ENCODE measurements at places on chromosomes 1 and 21. TPM values are rescaled to one million over a fixed set of nuclear protein-coding genes. Genes with fewer than 3 reads are reported as not detected.

The TEDDM1 gene
- total RNA-seq: not detected

The AGT gene
- total RNA-seq: 505 TPM

GRCh38 chr1:10765734-10766478 lies 30.5 kb downstream of the CASZ1 start:
- H3K4me3 ChIP-seq: no peak overlapping the region
- no peaks in the 10 kb centered on the region for H3K27me3 ChIP-seq
- H3K4me1 ChIP-seq: peaks cover 18% of the 10 kb centered on the region
- no peak for DNase-seq

DNA sequence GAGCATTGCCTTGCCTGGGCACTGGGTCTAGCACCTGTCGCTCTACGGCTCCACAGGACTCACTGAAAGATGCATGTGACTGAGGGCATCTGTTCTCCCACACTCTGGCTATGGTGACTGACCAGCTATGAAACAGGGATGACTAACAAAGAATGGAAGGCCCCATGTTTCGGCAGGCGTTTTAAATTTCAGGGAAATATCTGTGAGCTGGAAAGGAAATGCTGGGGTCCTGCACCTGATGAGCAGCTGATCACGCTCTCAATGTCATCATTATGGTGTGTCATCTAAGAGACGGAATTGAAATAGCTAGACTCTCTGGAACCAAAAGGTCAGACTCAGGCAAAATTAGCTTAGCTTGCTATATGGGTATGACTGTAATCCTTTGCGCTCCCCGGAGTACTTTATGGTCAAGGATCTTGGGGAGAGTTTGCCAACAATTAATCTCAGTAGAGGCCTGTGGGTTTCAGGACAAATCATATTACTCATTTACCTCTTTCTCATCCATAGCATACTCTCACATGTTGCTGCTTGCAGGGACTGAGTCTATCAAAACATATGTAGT lies 24.5 kb upstream of the PALMD start:
- H3K36me3 ChIP-seq: no peaks in the 10 kb centered on the region
- no peaks in the 10 kb centered on the region for H3K27me3 ChIP-seq
- no peak overlapping the region for H3K27ac ChIP-seq
- no peaks in the 10 kb centered on the region for H3K4me1 ChIP-seq
- DNase-seq: no peak

GRCh38 chr1:75035536-75035935 lies 98.7 kb upstream of the LHX8 start:
- H3K27me3 ChIP-seq: no peaks in the 10 kb centered on the region
- no peak for DNase-seq
- no peak overlapping the region for H3K27ac ChIP-seq

- no peak overlapping the region for H3K27ac ChIP-seq
- H3K4me1 ChIP-seq: peaks cover 8% of the 10 kb centered on the region
- DNase-seq: no peak
- H3K4me3 ChIP-seq: no peak overlapping the region
- no peaks in the 10 kb centered on the region for H3K36me3 ChIP-seq
Measured at GRCh38 chr1:117658676-117659075, 52.8 kb downstream of the TENT5C start.

DNA sequence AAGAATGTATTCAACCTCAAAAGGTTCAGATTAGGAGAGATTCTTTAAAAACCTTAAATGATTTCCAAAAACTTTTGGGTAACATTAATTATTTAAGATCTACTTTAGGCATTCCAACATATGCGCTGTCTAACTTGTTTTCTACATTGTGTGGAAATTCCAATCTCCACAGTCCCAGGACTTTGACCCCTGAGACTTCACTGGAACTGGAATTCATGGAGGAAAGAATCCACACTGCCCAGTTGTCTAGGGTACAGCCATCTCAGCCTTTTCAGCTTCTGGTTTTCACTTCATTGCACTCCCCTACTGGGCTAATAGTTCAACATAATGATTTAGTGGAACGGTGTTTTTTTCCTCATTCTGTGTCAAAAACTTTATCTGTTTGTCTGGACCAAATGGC lies 161.5 kb downstream of the IER5 start:
- peak; percentile 25 for DNase-seq
- H3K4me1 ChIP-seq: peaks cover 8% of the 10 kb centered on the region
- no peak overlapping the region for H3K4me3 ChIP-seq

DNA sequence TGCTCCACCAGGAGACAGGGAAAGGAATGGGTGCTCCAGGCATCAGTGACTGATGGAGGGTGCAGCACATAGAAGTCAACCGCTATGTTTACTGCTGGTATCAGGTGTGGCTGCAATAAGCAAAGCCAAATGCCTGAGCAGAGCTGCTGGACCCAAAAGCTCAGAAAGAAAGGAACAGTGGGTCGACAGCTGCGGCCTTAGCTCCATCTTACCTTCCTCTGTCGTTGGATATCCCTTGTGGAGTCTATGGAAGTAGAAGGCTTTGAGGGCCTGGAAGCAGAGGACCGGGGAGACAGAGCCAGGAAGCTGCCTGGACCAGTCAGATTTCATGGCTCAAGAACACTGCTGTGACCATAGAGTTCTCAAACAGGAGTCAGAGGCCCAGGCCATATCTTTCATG lies 45.3 kb downstream of the RIMS3 start:
- no peak overlapping the region for H3K4me3 ChIP-seq
- peaks cover 4% of the 10 kb centered on the region for H3K27me3 ChIP-seq
- no peak for DNase-seq
- H3K27ac ChIP-seq: no peak overlapping the region

GRCh38 chr1:245996811-245997210 lies 510.3 kb downstream of the SMYD3 start:
- H3K36me3 ChIP-seq: no peaks in the 10 kb centered on the region
- peaks cover 10% of the 10 kb centered on the region for H3K4me1 ChIP-seq
- H3K27me3 ChIP-seq: no peaks in the 10 kb centered on the region
- no peak for DNase-seq
- no peak overlapping the region for H3K27ac ChIP-seq

The RNU1-1 gene
- under 0.01 TPM for total RNA-seq

DNA sequence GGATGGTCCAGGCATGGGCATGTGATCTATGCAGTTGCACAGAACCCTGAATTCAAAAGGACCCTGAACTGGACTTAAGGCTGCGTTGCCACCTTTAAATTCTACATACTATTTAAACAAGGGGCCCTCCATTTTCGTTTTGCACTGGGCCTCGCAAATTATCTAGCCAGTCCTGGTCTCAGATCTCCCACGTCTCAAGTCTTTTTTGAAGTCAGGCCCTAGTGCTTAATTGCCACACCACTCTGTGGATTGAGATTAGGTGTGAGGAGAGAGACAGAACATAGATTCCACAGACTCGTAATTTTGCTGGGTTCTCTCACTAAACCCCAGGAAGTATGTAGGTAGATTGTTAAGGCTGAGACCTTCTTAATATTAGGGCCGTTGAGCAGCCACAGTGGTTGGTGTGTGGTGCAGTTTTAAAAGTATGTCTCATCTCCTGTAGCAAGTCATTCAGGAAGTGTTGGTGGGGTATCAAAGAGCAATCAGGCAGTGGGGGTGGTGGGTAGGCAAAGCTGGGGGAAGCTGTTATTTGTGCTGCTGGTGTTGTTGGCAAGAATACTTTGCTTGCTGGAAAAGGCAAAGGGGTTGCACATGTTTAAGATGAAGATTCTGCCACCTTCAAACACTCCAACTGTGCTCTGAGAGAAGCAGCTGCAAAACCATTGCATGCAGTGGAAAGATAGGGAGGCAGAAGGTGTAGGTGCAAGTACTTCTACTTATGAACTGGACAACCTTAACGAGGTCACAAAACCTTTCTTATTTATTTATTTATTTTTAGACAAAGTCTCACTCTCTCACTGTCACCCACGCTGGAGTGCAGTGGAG lies 11.2 kb downstream of the CD84 start:
- H3K4me3 ChIP-seq: no peak overlapping the region
- H3K27ac ChIP-seq: no peak overlapping the region
- no peaks in the 10 kb centered on the region for H3K36me3 ChIP-seq
- H3K27me3 ChIP-seq: no peaks in the 10 kb centered on the region
- DNase-seq: no peak

DNA sequence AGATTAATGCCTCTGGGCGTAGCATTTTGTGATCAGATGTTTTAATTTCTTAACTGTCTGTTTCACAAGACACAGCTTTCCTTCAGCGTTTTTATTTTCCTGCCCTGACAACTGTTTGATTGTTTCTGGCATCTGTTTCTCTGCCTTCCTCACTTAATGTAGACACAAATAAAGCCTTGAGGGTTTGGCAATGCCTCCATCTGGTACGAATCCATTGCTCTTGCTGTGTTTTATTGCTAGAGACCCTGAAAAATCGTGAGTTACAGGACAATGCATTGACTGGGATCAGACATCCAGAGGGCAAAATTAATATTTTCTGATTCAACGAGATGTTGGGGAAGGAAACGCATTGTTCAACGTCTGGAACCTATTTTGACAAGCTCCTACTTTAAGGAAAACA lies 363.5 kb downstream of the MRPL39 start:
- H3K36me3 ChIP-seq: no peaks in the 10 kb centered on the region
- H3K27ac ChIP-seq: no peak overlapping the region
- no peak for DNase-seq
- H3K4me1 ChIP-seq: no peaks in the 10 kb centered on the region
- H3K4me3 ChIP-seq: no peak overlapping the region

The IL19 gene
- 0.28 TPM for total RNA-seq

The CDK18 gene
- 8.0 TPM for total RNA-seq

DNA sequence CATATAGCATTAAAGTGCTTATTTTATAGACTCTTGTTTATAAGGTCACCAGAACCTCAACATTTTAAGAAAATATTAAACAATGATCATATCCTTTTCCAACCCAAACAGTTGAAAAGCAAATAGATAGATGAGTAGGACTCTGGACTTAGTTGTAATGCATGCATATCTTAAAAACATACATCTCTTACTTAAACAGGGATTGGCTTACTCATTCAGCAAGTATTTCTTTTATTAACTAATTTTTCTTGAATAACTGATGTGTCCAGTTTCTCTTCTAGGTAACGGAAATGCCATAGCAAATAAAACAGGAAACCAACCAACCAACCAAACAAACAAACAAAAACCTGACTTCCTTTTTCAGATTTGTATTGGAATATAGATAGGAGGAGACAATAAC lies 70.9 kb upstream of the NBPF4 start:
- no peak overlapping the region for H3K27ac ChIP-seq
- H3K36me3 ChIP-seq: no peaks in the 10 kb centered on the region
- no peak overlapping the region for H3K4me3 ChIP-seq
- no peaks in the 10 kb centered on the region for H3K4me1 ChIP-seq
- no peak for DNase-seq

DNA sequence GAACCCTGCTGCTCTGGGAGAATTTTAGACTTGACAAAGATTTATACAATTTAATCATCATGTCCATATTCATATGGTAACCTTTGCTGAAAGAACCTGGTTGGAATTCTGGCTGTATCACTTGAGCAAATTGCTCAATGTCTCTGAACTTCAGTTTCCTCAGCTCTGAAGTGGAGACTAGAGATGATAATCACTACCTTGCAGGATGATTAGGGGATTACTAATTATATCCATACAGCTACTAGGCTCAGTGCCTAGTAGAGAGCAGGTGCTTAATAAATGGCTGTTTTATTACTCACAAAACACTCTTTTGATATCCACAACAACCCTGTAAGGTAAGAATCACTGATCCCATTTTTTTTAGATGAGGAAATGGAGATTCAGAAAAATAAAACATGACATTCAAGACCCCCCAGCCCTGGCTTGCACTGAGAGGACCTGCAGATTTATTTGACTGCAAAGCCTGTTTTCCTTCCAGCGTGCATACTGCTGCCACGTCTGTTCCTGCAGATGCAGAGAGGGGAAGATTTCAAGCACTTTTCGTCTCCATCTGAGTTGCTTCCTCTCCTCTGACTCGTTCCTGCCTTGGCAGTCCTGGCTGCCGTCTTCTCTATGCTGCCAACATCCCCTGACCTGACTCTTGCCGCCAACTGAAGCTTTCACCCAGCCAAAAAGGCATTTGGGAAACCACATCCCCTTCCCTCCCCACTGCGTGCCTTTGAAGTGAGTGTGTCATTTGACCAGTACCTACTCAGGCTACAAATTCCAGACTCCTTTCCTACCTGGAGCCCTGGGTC lies 203.0 kb downstream of the PLPP3 start:
- no peaks in the 10 kb centered on the region for H3K27me3 ChIP-seq
- H3K4me1 ChIP-seq: peaks cover 52% of the 10 kb centered on the region
- H3K36me3 ChIP-seq: no peaks in the 10 kb centered on the region
- H3K4me3 ChIP-seq: no peak overlapping the region
- DNase-seq: no peak
- H3K27ac ChIP-seq: peak overlapping the region; percentile 6

The CLDN17 gene
- total RNA-seq: not detected

- no peak overlapping the region for H3K27ac ChIP-seq
- DNase-seq: no peak
- H3K4me3 ChIP-seq: no peak overlapping the region
- H3K27me3 ChIP-seq: no peaks in the 10 kb centered on the region
- no peaks in the 10 kb centered on the region for H3K4me1 ChIP-seq
Measured at GRCh38 chr1:219749370-219749769, 136.5 kb upstream of the ZC3H11B start.

- H3K27me3 ChIP-seq: no peaks in the 10 kb centered on the region
- H3K36me3 ChIP-seq: no peaks in the 10 kb centered on the region
- no peak overlapping the region for H3K4me3 ChIP-seq
- H3K4me1 ChIP-seq: peaks cover 11% of the 10 kb centered on the region
- H3K27ac ChIP-seq: no peak overlapping the region
Measured at GRCh38 chr1:22041505-22041904, 11.0 kb upstream of the CDC42 start.

The ELAPOR1 gene
- 2.5 TPM for total RNA-seq

The PADI1 gene
- not detected for total RNA-seq

All from hepatocyte (in vitro differentiated cells).